ENCODE measurements at places on chromosomes 2 and 18. TPM values are rescaled to one million over a fixed set of nuclear protein-coding genes. Genes with fewer than 3 reads are reported as not detected.

HOXD11 gene
- total RNA-seq: not detected

NT5DC4 gene
- not detected for total RNA-seq

GBX2 gene
- not detected for total RNA-seq

TMEM131 gene
- total RNA-seq: 23.9 TPM

DNA sequence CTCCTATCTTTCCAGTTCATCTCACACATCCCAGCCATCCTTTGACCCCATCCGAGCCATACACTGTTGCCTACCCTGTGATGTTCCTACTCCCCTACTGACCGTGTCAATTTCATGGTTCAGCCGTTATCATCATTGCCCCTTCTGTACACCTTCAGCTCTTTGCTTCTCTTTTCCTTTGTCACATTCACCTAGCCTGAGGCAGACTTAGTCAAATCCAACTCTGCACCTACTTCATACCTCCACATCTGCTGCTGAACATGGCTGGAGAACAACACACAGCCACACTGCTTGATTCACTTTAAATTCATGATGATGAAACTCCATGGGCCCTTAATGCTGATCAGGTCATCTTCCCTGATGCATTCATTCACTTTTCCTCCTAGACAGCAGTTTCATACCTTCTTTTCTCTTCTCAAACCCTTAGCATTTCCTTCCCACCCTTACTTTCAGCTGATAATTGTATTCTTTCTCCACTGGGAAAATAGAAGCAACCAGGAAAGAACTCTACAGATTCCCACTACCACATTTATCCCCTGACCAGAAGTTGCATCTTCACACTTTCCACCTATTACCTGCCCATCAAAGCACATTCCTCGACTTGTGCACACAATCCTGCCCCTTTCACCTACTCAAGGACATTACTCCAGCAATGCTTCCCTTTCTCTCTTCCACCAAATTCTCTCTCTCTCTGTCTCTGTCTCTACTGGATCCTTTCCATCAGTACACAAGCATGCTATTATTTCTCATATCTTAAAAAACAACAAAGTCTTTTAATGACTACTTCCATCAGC lies 59.6 kb downstream of the PKDCC start:
- DNase-seq: no peak

GRCh38 chr2:239548451-239548871 lies 147.6 kb upstream of the HDAC4 start:
- DNase-seq: peak; percentile 47

- DNase-seq: no peak
These were observed 623.5 kb downstream of the DCC start for GRCh38 chr18:52963481-52963880.

DNA sequence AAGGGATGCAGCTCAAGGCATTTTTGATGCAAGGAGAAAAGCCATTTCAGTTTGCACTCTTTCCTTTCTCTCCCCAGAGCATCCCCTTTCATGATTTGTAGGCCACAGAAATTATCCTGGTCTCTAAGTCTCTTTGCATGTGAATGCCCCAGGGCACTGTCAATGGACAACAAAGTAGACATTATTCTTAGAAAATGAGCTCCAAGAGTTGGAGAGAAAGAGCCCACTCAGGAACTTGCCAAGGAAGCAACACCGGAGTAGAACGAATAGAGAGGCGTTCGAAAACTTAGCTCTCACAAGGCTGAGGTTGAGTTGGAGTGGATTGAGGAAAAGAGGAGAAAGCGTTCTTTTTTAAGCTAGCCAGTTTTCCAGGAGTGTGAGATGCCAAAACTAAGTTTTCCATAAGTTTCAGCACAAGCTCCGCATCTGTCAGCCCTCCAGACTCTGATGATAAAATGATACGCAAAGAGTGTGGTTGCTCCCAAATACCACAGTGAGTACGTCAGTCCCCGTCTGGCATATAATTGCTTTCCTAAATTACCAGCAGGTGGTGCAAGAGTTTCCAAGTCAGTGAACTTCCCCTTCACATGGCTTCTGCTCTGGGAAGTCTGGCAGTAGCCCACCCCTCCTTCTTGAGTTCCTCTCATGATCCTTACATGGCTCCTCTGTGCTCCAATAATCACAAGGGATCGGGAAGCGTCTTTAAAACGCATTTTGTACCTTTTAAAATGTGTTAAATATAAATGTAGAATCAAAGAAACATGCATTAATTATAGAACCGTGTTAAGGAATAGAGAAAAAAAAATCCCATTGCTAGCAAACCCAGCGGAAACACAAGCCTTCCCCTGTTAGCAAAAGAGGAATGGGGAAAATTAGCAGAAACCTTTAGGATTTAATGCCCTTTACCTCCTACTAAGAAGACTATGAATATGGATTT lies 1060.6 kb upstream of the FANCL start:
- DNase-seq: no peak

GRCh38 chr2:12727641-12728040 lies 10.9 kb downstream of the TRIB2 start:
- DNase-seq: no peak

Data from activated T-cell treated with anti-CD3 and anti-CD28 coated beads, Interleukin-2, amount 50 U/mL, for 4 hours (primary cell).